ENCODE measurements at places on chromosomes 1 and 21.

DNA sequence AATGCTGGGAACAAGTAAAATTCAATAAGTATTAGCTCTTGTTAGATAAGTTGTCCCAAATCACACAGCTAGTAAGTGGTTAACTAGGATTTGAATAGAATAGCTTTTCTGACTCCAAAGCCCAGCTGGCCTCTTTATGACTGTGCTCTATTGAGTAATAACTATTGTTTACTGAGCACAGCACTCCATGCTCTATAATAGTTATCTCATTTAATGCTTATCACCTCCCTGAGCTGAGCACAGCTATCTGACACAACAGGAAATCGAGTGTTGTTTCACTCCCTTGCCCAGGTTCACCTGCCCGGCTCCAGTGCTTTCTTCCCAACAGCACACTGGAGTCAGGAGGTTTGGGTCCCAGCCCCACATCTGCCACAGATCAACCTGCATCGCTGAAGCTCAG is 38.8 kb upstream of the STMN1 start:
- no peak for DNase-seq

DNA sequence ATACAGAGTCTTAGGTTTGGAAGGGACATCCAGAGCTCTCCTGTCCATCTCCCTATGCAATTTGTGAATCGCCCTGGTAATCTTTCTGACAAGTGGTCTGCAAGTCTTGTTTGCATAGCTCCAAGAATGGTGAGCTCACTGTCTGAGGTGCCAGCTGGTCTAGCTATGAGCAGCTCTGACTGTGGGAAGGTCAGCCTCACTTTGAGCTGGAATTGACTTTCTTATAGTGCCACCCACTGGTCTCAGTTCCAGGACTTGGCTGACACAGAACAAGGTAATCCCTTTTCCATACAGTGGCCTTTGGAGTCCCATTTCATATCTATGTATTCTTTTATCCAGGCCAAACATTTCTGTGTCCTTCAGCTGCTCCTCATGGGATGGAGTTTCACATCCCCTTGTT is 95.6 kb upstream of the C8B start:
- no peak for DNase-seq

DNA sequence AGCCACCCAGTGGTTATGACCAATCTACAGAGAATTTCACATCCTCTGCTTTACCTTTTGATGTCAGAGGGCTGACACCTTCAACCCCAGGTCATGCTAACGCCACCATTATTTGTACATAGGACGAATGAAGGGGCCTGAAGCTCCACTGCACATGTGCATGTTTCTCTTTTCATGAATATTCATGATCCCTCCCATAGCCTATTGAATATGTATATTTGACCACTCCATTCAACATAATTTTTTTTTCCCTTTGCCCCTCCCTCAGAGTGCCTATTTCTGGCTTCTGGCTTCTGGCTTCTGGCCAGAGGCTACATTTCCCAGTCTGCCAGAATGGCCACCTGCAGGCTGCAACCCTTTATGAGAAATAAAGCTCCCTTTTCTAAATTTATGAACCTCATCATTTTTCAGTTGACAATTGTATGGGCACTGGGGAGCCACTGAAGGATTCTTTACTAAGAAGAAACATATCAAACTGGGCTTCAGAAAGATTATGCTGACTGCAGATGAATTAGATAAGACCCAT is 406.7 kb downstream of the SIPA1L2 start:
- no peak for DNase-seq

DNA sequence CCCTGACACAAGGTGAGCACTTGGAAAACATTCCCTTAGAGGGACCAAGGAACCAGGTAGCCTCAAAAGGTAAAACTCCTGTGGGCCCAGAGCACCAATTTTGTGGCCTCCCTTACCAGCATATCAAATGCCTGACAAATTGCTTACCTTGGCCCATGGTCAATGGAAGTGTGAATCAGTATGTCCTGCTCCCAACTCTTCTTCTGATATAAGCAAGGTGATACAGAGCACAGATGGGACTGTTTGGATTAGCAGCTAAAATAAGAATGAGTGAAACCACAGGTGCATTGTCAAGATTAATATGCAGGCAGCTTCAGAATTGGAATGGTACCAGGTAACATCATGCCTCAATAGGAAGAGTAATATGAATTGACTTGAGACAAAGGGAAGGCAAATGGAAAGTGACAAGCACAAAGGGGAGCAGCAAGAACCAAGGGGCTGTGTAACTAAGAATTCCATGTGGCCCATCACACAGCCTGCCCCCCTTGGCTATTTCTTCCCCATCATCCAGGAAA is 156.8 kb upstream of the KCND3 start:
- no peak for DNase-seq

GRCh38 chr1:8207202-8207601 is 110.7 kb upstream of the SLC45A1 start:
- no peak for DNase-seq

DNA sequence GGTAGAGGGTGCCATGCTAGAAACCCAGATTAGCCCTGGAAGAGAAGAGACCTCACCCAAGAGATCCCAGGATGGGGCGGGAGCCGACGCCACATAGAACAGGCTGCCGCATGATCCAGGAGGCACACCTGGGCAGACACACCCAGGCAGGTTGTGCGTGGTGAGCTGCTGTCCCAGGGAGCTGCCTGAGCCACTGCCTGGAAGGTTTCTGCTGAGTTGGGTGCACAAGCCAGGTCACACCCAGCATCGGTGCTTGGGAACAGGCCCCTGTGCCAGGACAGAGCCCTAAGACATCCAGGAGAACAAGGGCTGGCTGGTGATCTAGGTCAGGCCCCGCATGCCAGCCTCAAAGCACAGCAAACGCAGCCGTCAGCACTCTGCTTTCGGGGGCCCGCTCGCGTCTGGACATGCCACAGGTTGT is 40.2 kb downstream of the CTNNBIP1 start:
- DNase-seq, result no peak

GRCh38 chr1:241927321-241927720 is 30.2 kb upstream of the BECN2 start:
- no peak for DNase-seq

GRCh38 chr1:107807405-107807804 is 157.6 kb downstream of the VAV3 start:
- DNase-seq, result no peak

DNA sequence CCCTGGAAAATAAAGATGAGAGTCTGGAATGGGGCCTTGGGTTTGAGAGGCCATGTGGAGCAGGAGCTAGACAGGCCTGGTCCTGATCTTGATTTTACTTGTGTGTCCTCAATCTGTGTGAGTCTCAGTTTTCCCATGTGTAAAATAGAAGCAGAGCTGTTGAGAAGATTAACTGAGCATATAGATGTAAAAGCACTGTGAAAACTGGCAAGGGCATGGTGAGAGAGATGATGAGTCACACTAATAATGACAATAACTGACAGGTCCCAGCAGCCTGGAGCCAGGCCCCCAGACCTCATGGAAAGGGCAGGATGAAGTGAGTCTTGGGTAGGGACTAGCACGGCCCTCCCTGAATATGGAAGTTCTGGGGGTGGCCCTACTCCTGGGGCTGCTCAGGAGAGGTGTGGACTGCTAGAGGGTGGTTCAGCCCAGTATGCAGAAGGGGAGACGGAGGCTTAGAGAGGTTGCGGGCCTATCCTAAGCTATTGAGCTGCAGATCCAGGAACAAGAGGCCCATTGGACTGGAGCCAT is 2.8 kb upstream of the AHDC1 start:
- DNase-seq, result no peak

GRCh38 chr1:8396786-8397406 is 79.0 kb downstream of the SLC45A1 start:
- peak; percentile 61 for DNase-seq

- DNase-seq, result peak; percentile 40
These were observed 5.9 kb downstream of the CLCA2 start for GRCh38 chr1:86429835-86430234.

- no peak for DNase-seq
These were observed 54.1 kb downstream of the SLC35D1 start for GRCh38 chr1:66999640-67000400.

DNA sequence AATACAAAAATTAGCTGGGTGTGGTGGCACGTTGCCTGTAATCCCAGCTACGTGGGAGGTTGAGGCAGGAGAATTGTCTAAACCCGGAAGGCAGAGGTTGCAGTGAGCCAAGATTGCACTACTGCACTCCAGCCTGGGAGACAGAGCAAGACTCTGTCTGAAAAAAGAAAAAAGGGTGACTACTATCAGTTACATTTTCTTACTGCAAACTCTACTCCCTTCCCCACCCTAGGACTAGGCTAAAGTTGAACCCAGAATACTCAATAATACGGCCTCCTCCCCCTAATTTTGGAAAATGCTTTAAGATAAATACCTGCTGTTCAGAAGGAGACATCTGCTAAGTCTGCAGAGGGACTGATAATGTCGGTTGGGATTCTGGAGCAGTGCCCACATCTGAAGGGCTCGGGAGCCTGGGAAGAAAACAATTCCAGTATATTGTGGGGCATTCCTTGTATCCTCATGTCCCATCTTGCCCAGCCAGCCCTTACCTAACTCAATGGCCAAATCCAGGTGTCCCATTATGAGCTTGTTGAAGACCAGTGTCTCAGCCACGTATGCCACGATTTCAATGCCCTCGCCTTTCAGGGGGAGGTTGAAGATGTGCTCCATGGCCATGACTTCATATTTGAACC is 89.7 kb downstream of the ADCY10 start:
- no peak for DNase-seq

GRCh38 chr1:71196685-71197084 is 115.8 kb upstream of the ZRANB2 start:
- DNase-seq, result no peak

- no peak for DNase-seq
These were observed 1.5 kb downstream of the PHGDH start for GRCh38 chr1:119713039-119713748.

DNA sequence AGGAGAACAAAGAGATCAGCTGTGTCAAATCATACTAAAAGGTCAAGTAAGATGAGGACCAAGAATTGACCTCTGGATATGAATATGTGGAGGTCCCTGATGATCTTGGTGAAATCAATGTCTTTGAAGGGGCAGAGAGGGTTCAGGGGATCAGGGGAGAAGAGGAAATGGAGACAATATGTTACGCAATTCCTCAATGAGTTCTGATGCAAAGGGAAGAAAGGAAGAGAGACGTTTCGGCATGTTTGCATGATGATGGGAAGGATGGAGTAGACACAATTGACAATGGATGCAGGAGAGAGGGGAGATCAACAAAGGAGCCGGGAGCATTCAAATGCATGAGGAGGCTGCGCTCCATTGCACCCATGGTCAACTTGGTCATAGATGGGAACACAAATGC is 36.0 kb upstream of the GUCA2B start:
- DNase-seq, result no peak

- DNase-seq, result no peak
These were observed 49.9 kb downstream of the MAN1C1 start for GRCh38 chr1:25666460-25666859.

GRCh38 chr1:117594261-117594990 is 11.4 kb upstream of the TENT5C start:
- DNase-seq, result no peak

- no peak for DNase-seq
These were observed 8.2 kb downstream of the TTC13 start for GRCh38 chr1:230970432-230970831.

GRCh38 chr1:159008744-159009188 is 941 bp upstream of the IFI16 start:
- no peak for DNase-seq

GRCh38 chr1:74673351-74674111 is at the start of gene ERICH3:
ERICH3 (minus strand) TSS chr1:74673792; CDS start chr1:74673519, 273 bp downstream.
- DNase-seq, result no peak

DNA sequence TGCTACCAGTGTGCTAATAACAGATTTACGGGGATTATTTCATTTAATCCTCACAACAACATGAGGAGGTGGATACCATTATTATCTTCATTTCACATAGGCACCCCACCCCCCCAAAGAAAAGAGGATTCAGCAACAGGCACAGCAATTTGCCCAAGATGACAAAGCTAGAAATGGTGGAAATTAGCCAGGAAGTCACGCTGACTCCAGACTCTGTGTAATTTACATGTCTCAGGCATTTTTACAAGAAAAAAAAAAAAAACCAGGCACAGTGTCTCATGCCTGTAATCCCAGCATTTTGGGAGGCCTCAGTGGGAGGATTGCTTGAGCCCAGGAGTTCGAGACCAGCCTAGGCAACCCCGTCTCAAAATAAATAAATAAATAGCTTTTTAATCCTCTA is 37.5 kb upstream of the PRDM2 start:
- no peak for DNase-seq

GRCh38 chr1:155392898-155393411 is 72.3 kb downstream of the RUSC1 start:
- DNase-seq, result no peak

DNA sequence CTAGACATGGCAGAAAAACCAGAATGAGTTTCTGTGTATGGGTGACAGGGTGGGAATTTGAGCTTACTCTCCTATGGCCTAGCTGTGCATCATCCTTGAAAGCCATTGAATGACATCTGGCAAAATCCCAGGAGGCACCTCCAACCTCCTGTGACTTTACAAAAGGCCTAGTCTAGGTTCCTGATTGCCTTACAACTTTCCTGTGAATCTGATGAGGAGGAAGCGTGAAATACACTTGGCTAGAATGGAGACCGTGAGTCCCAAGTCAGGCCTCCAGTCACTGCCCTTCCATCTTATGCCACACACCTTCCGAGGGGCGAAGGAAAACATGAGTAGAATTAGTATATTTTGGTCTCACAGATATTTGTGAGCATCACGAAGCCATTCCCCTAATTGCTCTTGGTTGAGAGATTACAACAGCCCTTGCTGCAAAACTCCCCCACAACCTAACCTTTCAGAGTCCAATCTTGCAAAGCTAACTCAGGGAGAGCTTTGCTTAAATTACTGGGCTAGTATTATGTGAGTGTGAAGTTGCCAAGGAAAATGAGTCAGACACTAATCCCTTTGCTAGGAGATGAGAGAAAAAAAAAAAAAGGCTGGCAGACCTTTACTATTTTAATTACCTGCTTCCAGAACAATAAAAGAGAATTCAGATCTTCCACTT is 36.3 kb upstream of the PAXBP1 start:
- no peak for DNase-seq

- no peak for DNase-seq
These were observed 35.4 kb upstream of the MYBPHL start for GRCh38 chr1:109341944-109342930.

DNA sequence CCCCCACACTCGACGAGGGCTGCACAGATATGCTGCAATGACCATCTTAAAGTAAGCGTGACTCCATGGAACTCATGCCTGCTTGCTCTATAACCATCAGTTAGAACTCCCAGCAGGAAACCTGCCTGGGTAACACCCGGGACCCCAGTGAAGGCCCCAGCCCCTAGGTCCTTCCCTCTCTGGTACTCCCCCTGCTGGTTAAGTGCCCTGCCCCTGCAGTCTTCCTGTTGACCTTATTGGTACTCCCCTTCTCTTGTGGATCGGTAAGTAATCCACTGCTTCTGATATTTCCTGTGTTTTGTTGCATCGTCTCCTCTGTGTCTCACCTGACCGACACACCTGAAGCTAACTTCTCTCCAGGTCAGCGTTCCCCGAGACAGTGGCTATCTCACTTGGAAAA is 104.8 kb upstream of the COG2 start:
- DNase-seq, result no peak

Data from HTR-8/SVneo (cell line).